ENCODE measurements at places on chromosomes 12 and 14. TPM values are rescaled to one million over a fixed set of nuclear protein-coding genes. Genes with fewer than 3 reads are reported as not detected.
A peak's percentile ranks its signal among the peaks of the same experiment; 100 is the strongest.

- H3K27me3 ChIP-seq: no peaks in the 10 kb centered on the region
- H3K4me3 ChIP-seq: no peak overlapping the region
- no peaks in the 10 kb centered on the region for H3K4me1 ChIP-seq
These were observed 19.1 kb upstream of the SLC17A8 start for GRCh38 chr12:100337727-100338126.

DNA sequence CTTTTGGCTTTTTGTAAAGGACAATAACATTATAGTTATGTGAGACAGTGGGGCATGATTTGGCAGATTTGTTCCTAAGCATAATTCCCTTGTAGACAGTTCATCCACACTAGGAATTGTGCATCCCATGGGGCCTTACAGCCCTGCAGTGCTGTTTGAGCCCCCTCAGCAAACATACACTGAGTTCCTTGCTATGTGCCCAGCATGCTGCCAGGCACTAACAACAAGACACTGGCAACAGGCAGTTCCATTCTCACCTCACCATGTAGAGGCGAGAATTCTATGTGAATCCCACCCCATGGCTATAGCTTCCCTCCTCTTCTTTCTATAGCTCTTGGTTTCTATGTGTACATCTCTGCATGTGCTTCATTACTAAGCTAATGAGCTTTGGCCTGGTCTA lies 1.9 kb downstream of the THTPA start:
- H3K4me3 ChIP-seq: peak overlapping the region; percentile 85
- no peak for DNase-seq
- peaks cover 9% of the 10 kb centered on the region for H3K36me3 ChIP-seq
- H3K27me3 ChIP-seq: no peaks in the 10 kb centered on the region

GRCh38 chr14:78254911-78255461 lies 84.8 kb downstream of the NRXN3 start:
- no peaks in the 10 kb centered on the region for H3K36me3 ChIP-seq
- H3K27ac ChIP-seq: no peak overlapping the region
- peak; percentile 18 for DNase-seq
- no peaks in the 10 kb centered on the region for H3K27me3 ChIP-seq
- H3K4me1 ChIP-seq: no peaks in the 10 kb centered on the region

- no peak overlapping the region for H3K4me3 ChIP-seq
- H3K27ac ChIP-seq: no peak overlapping the region
- no peaks in the 10 kb centered on the region for H3K27me3 ChIP-seq
- H3K36me3 ChIP-seq: 0 out of 2 replicates have a peak, but pooled peaks cover 2% of the 10 kb centered on the region
- no peak for DNase-seq
- no peaks in the 10 kb centered on the region for H3K4me1 ChIP-seq
These were observed 143.7 kb downstream of the TTLL5 start for GRCh38 chr14:75804570-75805275.

- peaks cover 3% of the 10 kb centered on the region for H3K4me1 ChIP-seq
- no peaks in the 10 kb centered on the region for H3K36me3 ChIP-seq
- H3K27me3 ChIP-seq: no peaks in the 10 kb centered on the region
- H3K27ac ChIP-seq: no peak overlapping the region
- H3K4me3 ChIP-seq: no peak overlapping the region
- no peak for DNase-seq
These were observed 10.3 kb downstream of the KRT85 start for GRCh38 chr12:52356762-52357580.

DNA sequence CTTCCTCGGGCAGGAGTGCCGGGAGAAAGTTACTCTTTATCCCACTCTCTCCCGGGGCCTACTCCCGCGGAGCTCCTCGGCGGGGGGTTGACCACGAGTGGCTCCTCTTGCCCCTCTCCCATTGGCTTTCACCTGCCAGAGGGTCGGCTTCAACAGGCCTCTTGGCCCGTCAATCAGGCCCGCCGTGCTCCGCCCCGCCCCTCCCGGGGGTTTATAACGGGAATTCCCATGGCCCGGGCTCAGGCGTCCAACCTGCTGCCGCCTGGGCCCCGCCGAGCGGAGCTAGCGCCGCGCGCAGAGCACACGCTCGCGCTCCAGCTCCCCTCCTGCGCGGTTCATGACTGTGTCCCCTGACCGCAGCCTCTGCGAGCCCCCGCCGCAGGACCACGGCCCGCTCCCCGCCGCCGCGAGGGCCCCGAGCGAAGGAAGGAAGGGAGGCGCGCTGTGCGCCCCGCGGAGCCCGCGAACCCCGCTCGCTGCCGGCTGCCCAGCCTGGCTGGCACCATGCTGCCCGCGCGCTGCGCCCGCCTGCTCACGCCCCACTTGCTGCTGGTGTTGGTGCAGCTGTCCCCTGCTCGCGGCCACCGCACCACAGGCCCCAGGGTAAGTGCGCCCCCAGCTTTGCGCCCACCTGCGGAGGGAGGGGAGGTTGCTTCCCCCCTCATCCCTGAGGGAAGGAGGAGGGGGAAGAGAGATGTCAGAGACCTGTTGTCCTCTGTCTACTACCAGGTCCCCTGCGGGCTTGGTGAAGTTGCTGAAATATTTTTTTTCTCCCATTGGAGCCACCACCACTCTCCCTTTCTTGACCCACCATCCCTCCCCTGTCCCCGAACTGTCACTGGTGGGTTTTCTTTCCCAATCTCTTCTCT lies at the start of gene SMOC1:
Gene SMOC1, plus strand, starts transcription at position 242 of the 869 bp plus-strand sequence. Its CDS starts 263 bp downstream, at position 505.
- H3K4me3 ChIP-seq: no peak within 1 kb of the TSS
- DNase-seq: no peak
- H3K4me1 ChIP-seq: no peaks in the 10 kb centered on the region
- no peaks in the 10 kb centered on the region for H3K36me3 ChIP-seq
- peaks cover 88% of the 10 kb centered on the region for H3K27me3 ChIP-seq

DNA sequence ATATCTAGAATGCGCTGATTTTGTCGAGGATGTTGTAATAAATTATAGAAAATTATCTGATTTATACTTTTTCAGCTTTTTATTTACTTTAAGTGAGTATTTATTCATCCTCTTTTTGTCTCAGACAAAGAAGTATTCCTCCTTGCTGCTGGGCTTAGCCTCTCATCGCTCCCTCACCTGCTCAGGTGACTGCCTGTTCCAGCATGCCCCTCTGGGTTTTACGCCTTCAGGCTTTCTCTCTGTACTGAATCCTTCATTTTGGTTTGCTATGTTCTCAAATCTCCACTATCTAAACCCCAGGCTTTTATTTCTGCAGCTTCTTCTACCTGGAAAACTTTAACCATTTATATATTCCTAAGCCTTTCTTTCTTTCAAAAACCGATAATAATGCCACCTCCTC lies 1650.9 kb upstream of the SEL1L start:
- H3K4me3 ChIP-seq: no peak overlapping the region
- no peaks in the 10 kb centered on the region for H3K36me3 ChIP-seq
- no peak overlapping the region for H3K27ac ChIP-seq
- no peak for DNase-seq

The PTPRR gene
- total RNA-seq: 3.1 TPM

- no peaks in the 10 kb centered on the region for H3K36me3 ChIP-seq
- H3K27me3 ChIP-seq: peaks cover 31% of the 10 kb centered on the region
- H3K4me1 ChIP-seq: no peaks in the 10 kb centered on the region
- no peak overlapping the region for H3K4me3 ChIP-seq
These were observed 2.4 kb downstream of the CABP1 start for GRCh38 chr12:120642826-120643225.

DNA sequence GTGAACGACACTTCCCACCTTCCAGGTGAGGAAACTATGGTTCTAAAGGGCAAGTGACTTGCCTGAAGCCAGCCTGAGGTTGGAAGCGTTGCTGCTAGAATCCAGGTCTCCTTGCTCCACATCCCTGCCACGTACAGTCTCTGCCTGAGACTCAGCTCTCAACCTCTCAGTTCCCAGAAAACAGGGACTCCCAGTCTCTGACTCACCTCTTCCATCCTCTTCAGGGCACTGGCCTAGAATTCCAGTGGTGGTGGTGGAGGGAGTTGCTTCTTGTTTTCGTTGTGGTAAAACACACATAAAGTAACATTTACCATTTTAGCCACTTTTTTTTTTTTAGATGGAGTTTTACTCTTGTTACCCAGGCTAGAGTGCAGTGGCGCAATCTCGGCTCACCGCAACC lies 7.3 kb downstream of the GPR68 start:
- no peaks in the 10 kb centered on the region for H3K36me3 ChIP-seq
- no peaks in the 10 kb centered on the region for H3K4me1 ChIP-seq
- DNase-seq: no peak

The FOXA1 gene
- 249 TPM for total RNA-seq

The MARK3 gene
- 69.9 TPM for total RNA-seq

The HOTAIR gene
- 3.5 TPM for total RNA-seq

DNA sequence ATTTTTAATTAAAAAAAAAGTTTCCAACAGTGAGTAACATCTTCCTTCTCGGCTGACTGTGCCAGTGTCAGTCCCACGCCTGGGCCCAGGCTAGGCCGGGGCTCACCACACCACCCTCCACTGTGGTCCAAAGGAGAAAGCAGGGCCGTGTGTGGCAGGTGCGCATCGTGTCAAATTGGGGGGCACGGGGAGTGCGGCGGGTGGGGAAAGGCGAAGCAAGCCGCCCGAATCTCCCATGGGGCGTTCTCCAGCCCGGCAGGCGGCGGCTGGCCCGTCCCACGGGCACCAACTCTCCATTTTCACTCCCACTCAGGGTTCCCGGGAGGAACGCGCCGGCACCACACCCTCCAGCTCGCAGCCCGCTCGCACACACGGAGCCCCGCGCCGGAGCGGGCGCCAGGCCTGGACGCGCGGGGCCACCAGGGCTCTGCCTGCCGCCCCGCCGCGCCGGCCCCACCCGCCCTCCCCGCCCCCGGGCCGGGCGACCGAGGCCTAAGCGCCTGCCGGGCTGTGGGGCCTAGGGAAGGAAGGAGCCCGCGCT lies 604 bp downstream of the EEA1 start:
- H3K4me1 ChIP-seq: peaks cover 24% of the 10 kb centered on the region
- H3K27ac ChIP-seq: peak overlapping the region; percentile 37
- no peaks in the 10 kb centered on the region for H3K27me3 ChIP-seq
- H3K4me3 ChIP-seq: peak overlapping the region; percentile 82
- no peaks in the 10 kb centered on the region for H3K36me3 ChIP-seq

DNA sequence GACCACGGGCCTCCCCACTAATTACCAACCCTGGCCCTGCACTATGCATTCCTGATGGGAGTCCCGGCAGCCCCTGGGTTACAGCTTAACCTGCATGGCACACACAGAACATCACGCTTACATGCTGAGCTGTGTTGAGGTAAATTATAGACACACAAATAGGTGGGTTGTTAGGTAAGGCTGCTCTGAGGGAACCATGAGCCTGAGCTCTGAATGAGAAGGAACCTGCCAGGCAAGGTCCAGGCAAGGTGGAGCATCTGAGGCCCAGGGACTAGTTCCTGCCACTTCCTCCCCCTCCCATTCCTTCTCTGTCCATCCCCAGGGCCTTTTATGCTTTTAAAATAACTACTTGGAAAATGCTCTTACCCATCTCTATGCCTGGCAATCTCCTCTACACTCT lies 82.7 kb upstream of the ESRRB start:
- no peaks in the 10 kb centered on the region for H3K4me1 ChIP-seq
- H3K27me3 ChIP-seq: peaks cover 33% of the 10 kb centered on the region
- H3K4me3 ChIP-seq: no peak overlapping the region
- no peak overlapping the region for H3K27ac ChIP-seq
- H3K36me3 ChIP-seq: no peaks in the 10 kb centered on the region
- no peak for DNase-seq

DNA sequence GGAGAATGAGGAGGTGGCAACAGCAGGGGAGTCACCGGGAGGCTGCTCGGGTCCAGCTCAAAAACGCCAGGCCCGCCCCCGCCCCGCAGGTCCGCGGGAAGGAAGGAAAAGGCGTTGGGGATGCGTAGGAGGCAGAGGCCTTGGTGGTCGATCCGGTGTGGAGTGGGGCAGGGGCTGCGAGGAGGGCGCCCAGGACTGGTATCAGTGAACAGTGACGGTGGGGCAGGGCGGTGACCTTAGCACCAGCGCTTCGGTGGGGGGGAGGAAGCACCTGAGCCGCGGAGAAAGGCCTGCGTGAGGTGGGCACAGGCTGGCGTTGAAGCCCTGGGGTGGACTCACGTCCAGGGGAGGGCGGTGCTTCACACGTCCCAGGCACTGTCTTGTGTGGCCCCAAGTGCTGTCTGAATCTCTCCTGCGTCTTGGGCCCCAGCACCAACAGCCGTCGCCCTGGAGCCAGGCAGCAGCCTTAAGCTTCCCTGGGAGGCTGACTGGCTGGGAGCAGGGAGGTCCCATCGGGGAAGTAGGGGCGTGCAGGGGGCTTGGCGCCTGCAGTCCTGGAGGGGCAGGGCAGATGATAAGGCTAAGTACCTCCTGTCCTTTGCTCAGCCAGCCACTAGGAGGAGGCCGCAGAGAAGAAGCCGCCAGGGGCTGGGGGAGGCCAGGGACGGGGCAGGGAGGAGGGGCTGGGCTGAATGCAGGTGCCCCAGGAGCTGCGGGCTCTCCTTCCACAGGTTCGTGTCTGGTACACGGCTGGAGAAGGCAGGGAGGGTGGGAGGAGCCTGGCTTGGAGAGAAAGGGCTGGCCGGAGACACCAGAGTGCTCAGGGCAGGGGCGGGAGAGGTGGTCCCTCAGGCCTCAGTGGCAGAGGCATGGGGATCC lies 26.5 kb downstream of the ZBTB42 start:
- H3K27ac ChIP-seq: no peak overlapping the region
- peaks cover 14% of the 10 kb centered on the region for H3K4me1 ChIP-seq
- DNase-seq: peak; percentile 60
- no peaks in the 10 kb centered on the region for H3K27me3 ChIP-seq

GRCh38 chr14:49999146-49999761 lies 106.4 kb downstream of the ARF6 start:
- peak; percentile 92 for DNase-seq
- H3K27ac ChIP-seq: peak overlapping the region; percentile 97
- peaks cover 55% of the 10 kb centered on the region for H3K4me1 ChIP-seq
- H3K27me3 ChIP-seq: no peaks in the 10 kb centered on the region

GRCh38 chr12:131902332-131903241 lies 8.2 kb downstream of the ULK1 start:
- no peaks in the 10 kb centered on the region for H3K4me1 ChIP-seq
- no peak for DNase-seq
- peaks cover 2% of the 10 kb centered on the region for H3K36me3 ChIP-seq
- no peak overlapping the region for H3K27ac ChIP-seq
- H3K27me3 ChIP-seq: no peaks in the 10 kb centered on the region
- no peak overlapping the region for H3K4me3 ChIP-seq

The FAIM2 gene
- not detected for total RNA-seq

- H3K36me3 ChIP-seq: no peaks in the 10 kb centered on the region
- DNase-seq: no peak
- H3K4me1 ChIP-seq: no peaks in the 10 kb centered on the region
- H3K27me3 ChIP-seq: no peaks in the 10 kb centered on the region
- H3K27ac ChIP-seq: no peak overlapping the region
- H3K4me3 ChIP-seq: no peak overlapping the region
These were observed 16.9 kb downstream of the PLEKHD1 start for GRCh38 chr14:69501423-69501838.

The SDR9C7 gene
- total RNA-seq: not detected

All from PC-3 (cell line).